ENCODE measurements at places on chromosomes 11 and 22. TPM values are rescaled to one million over a fixed set of nuclear protein-coding genes. Genes with fewer than 3 reads are reported as not detected.

Gene OR6Q1
- total RNA-seq = not detected

Gene MACROD1
- 8.8 TPM for total RNA-seq

Gene TSPAN18
- total RNA-seq = 3.5 TPM

Gene MFNG
- 2.5 TPM for total RNA-seq

Data from A549 treated with GW870086 at 1 μM for 4 hours (cell line).